ENCODE measurements at places on chromosomes 12 and 14.

DNA sequence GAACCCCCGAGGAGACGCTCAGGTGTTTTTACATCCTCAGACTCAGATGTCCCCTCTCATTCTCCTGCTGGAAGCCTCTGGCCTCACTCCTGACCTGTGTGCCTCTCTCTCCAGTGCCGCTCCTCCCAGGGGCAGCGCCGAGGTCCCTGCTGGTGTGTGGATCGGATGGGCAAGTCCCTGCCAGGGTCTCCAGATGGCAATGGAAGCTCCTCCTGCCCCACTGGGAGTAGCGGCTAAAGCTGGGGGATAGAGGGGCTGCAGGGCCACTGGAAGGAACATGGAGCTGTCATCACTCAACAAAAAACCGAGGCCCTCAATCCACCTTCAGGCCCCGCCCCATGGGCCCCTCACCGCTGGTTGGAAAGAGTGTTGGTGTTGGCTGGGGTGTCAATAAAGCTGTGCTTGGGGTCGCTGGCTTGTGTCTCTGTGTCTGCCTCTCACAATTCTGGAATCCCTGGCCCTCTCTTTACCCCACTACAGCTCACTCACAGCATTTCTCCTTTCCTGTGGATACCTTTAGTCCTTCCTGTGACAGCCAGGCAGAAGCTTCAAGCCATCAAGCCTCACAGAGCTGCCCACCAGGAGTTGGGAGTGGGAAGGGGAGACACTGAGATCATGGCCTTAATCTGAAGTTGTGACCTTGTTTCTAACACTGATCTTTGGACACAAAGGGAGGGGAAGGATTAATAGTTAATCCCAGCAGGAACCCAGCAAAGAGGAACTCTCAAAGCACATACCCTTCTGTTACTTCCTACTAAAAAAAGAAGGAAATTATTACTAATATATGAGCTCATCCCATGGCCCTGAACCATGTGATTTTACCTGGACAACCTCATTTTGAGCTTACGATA is 1.1 kb upstream of the SOAT2 start:
- no peak for DNase-seq

- no peak for DNase-seq
These were observed 4.6 kb upstream of the CD4 start for GRCh38 chr12:6784761-6785160.

DNA sequence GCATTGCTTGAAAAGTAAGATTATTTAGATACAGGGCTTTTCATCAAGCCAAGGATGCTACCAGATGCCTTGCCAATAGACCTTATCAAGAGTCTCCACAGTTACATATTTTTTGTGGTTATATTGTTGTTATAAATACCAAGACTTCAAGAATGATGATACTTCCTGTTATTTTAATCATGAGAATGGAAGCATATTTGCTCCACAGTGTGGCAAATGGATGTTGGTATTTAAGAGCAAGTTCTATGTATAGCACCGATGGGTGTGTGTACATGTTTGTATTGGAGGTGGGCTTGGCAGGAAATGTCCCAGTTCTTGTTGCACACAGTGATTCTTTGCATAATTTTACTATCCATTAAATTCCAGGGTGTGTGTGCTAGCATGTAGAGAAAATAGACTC is 4.4 kb upstream of the NID2 start:
- no peak for DNase-seq

GRCh38 chr12:48038085-48038484 is 33.8 kb upstream of the COL2A1 start:
- no peak for DNase-seq

- no peak for DNase-seq
These were observed 4.4 kb downstream of the KRT2 start for GRCh38 chr12:52647601-52648000.

GRCh38 chr14:61996753-61997152 is 234.5 kb downstream of the SNAPC1 start:
- no peak for DNase-seq

- no peak for DNase-seq
These were observed 21.7 kb upstream of the CATSPERB start for GRCh38 chr14:91753501-91754128.

- DNase-seq: no peak
These were observed 32.0 kb downstream of the ITGA7 start for GRCh38 chr12:55675666-55676065.

- DNase-seq: no peak
These were observed 156.9 kb downstream of the SRGAP1 start for GRCh38 chr12:64001439-64001838.

DNA sequence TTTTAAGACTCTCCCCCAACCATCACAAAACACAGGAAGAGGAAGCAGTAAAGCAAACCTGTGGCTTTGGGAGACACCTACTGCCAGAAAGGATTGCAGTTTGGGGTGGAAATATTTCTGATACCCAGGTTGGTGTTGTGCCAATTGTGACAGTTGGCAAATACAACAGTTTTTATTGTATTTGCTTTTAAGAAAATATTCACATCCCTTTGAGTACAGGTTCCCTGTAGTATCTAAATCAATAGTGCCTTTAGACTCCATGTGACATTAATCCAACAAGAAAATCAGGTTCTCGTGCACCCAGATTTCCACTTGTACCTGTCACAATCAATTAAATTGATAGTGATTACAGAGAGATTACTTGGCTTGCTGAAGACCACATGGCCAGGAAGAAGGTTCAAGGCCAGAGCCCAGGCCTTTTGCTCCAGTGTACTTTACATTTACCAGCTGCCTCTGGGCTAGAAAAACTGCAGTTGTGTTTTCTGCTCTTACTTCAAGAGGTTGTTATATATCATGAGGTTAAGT is 361.2 kb downstream of the ATP23 start:
- DNase-seq: no peak

DNA sequence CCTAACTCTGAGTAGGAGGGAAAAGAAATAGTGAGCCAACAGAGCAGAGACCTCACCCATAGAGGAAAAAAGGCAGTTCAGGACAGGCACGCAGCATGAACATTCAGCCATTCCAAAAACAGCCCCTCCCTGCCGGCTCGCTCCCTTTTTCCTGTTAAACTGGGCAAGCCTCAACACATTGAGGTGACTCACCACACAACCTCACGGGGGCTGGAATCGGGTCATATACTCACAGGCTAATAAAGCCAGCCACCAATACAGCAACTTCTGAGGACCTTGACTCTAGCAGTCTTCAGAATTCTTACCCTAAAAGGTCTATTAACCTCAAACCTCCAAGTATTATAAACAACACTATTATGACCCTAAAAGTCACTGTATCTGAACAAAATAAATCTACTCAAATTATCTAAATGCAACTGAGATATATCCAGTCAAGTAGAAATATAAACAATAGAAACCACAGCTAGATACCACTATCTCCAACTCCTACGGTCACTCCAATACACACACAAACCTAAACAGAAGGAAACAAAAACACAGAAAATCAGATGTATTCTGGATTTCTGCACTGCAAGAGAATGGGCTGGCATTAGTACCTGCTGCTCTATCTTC is 6.3 kb downstream of the YBX3 start:
- DNase-seq: peak; percentile 1

DNA sequence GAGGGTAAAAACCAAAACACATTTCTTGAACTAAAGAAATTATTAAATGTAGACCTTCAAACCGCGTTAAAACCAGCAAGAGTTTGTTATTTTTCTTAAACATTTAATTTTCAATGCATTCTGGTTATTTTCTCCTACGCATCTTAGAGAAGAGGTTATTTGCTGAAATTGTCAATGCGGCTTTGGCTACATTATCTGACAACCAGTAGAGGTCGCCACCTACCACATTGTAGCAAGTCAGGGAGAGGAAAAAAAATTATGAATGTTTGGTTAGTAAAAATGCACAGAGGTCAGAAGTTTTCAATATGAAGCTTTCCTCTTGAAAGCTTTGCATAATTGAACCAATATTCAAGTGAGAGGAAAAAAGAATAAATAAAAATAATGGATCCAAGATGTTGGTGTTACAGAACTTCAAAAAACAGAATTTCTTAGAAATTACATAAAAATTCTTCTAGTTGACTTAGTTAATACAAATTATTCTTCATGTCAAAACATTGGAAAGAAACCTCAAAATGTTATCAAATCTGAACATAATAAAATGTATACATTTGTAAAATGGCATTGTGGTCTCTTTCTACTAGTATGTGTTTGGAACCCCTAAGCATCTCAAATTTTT is 159.4 kb upstream of the TMTC2 start:
- DNase-seq: no peak

- no peak for DNase-seq
These were observed 11.5 kb downstream of the DUSP16 start for GRCh38 chr12:12551115-12551514.

DNA sequence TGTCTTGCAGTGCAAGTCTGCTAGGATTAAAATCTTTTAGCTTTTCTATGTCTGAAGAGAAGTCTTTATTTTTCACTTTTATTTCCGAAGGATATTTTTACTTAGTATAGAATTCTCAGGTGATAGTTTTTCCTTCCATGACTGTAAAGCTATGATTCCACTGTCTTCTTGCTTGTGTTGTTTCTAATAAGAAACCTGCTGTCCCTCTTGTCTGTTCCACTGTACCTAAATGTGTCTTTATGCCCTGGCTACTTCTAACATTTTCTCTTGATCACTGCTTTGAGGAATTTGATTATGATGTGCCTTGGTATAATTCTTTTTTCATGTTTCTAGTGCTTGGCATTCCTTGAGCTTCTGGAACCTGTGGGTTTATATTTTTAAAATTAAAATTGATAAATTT is 228.7 kb downstream of the CACNA1C start:
- no peak for DNase-seq

DNA sequence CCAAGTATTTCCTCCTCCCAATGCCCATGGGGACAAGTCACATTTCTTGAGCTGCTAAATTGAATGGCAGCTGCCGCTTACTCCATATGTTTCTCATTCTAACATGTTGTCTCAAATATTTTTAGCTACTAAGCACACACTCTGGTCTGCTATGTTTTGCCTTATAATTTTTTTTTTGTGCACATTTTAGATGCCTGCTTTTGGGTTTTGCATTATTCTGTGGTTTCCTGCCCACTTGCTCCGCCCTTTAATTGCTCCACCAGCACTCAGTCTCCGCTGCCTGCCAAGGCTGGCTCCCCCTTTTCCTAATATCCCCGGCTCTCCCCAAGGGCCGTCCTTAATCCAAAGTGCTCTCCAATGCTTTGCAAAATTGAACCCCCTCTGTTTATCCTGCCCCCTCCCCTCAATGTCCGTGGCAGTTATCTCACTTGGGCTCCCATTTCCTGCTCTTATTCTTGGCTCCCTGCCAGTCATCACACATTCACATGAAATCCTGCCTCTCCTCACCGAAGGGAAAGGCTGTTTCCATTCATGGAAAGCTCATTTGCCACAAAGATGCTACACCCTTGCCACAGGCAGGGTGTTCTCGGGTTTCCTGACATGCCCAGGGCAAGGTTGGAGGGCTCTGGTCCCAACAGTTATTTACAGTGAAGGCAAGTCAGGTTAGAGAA is 79.4 kb downstream of the C12orf75 start:
- no peak for DNase-seq

- no peak for DNase-seq
These were observed 1.0 kb upstream of the ERC1 start for GRCh38 chr12:989751-990660.

GRCh38 chr12:94698578-94698977 is 48.2 kb upstream of the TMCC3 start:
- no peak for DNase-seq

DNA sequence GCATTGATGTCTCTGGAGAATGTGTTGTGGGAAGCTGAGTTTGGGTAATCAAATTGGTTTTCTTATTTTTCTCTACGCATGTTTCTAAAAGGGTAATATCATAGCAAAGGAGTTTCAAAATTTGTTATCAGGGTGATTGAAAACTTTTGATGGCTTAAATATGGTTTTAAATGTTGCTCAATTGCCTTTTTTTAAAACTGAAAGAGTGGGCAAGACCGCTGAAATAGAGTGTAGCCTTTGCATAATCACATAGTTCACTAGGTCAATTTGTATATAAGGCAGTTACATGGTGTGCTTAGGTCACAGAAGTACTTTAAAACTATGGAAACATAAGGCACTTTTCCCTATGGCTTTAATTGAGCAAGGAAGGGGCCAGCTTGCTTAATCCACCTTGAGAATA is 167.4 kb downstream of the SNAPC1 start:
- DNase-seq: no peak

GRCh38 chr14:53538316-53538881 is 385.3 kb upstream of the DDHD1 start:
- DNase-seq: no peak

DNA sequence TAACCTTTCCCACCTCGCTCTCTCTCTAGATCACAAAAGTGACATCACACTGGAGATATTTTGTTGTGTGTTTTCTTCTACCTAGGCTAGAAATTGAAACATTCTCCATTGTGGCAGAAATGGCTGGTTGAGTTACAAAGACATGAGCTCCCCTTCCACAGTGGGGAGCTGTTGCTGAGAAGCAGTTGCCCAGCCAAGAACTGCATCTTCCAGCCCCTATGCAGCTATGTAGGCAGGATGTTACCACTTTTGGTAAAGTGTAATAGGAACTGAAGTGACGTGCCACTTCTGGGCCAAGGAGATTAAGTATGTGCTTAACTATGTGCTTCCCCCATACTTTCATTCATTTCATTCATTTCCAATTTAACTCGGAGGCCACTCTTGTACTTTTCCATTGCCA is 138.7 kb upstream of the E2F7 start:
- DNase-seq: no peak

- no peak for DNase-seq
These were observed 5.0 kb upstream of the KLC1 start for GRCh38 chr14:103623883-103624482.

- no peak for DNase-seq
These were observed 297.9 kb upstream of the G2E3 start for GRCh38 chr14:30260833-30261607.

GRCh38 chr12:90945070-90945649 is 9.8 kb downstream of the CCER1 start:
- DNase-seq: no peak

GRCh38 chr14:100533656-100534485 is 53.3 kb downstream of the BEGAIN start:
- no peak for DNase-seq

GRCh38 chr12:83320350-83320749 is 633.6 kb downstream of the TMTC2 start:
- no peak for DNase-seq

GRCh38 chr14:66471584-66471983 is 14.6 kb upstream of the CCDC196 start:
- DNase-seq: no peak

DNA sequence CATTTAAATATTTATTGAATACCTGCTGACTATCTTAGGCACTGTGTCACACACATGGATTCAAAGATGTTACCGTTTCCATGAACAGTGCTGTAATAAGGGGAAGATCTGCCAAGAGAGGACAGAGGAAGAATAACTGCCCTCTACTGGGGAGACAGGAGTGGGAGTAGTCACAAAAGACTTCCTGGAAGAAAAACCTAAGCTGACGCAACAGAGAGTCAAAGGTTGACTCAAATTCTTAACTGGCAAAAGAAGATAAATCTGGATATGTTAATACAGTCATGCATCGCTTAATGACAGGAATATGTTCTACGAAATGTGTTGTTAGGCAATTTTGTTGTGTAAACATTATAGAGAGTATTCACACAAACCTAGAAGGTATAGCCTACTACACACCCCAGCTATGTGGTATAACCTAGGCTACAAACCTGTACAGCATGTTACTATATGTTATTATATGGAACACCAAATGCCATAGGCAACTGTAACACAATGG is 51.5 kb downstream of the DCAF5 start:
- no peak for DNase-seq

- DNase-seq: no peak
These were observed 4.5 kb downstream of the RASSF8 start for GRCh38 chr12:25962932-25963525.

- DNase-seq: no peak
These were observed 32.8 kb upstream of the C14orf180 start for GRCh38 chr14:104546591-104547309.

Measured in esophagus squamous epithelium (tissue), 5 donors.